ENCODE measurements at places on chromosomes 16 and 17. TPM values are rescaled to one million over a fixed set of nuclear protein-coding genes. Genes with fewer than 3 reads are reported as not detected.

Gene CRYM
- not detected for total RNA-seq

Gene SEPTIN12
- total RNA-seq = not detected

Gene MFAP4
- 79.0 TPM for total RNA-seq

Gene RPAIN
- 15.7 TPM for total RNA-seq

Gene CTF1
- total RNA-seq = 4.8 TPM

Gene IL17C
- total RNA-seq = not detected

Gene CCL15
- not detected for total RNA-seq

Gene HMOX2
- 40.8 TPM for total RNA-seq

Gene BCKDK
- 71.4 TPM for total RNA-seq

Gene CDH16
- total RNA-seq = not detected

Gene CDH5
- not detected for total RNA-seq

Gene GEMIN4
- 9.7 TPM for total RNA-seq

Gene TMEM238L
- not detected for total RNA-seq

Gene DNAH9
- total RNA-seq = not detected

Gene RAB11FIP4
- not detected for total RNA-seq

Gene SLC35G3
- total RNA-seq = not detected

Gene KCNAB3
- total RNA-seq = 0.22 TPM

All from GM23248 (cell line).